ENCODE measurements at places on chromosomes 12 and 14. TPM values are rescaled to one million over a fixed set of nuclear protein-coding genes. Genes with fewer than 3 reads are reported as not detected.

GRCh38 chr14:97945631-97946030, 1148.4 kb downstream of the VRK1 start:
- no peak for DNase-seq

DNA sequence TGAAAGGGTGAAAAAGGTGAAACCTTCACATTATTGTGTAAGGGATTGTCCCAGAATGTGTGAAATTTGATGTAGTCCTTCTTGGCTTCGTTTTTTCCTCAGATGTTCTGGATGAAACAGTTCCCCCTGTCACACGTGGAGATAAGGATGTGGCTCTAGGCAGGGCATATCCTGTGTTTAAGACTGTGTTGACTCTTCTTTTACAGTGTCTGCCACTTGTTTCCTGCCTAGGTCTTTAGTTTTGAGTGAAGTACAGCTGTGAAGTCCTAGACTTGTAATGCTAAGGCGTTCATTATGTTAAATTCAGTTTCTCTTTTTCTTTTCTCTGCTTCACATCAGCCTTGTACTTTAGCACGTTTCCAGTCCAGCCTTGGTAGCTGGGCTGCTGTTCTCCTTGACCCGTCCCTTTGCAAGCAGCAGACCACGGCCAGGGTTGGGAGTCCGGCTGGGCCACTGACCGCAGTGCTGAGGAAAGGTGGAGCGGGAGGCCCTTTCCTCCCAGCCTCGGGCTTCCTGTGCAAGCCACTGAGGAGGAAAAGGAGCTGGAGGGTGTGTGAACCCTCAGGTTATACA, 59.1 kb downstream of the RASSF3 start:
- DNase-seq: peak; percentile 50

DNA sequence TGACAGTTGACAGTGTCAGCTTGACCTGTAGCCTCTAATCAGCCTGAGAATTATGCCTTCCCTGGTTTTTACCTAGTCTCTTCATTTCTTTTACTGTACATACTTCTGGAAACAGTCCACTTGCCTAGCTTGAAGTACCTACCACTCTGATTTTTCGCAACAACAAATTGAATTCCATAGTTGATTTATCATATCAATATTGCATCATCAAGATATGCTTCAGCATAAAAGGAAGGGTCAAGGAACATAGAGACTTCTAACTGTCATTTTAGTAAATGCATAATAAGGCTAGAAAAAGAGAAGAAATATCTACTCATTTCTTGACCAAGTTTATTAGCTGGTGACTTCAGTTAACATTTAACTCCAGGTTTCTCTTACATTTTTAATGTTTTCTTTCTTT, 174.2 kb upstream of the FAR2 start:
- DNase-seq: no peak

GRCh38 chr14:44782775-44783238, 178.9 kb downstream of the KLHL28 start:
- DNase-seq: no peak

GRCh38 chr12:114682106-114682784, 1.7 kb downstream of the TBX3 start:
- no peak for DNase-seq

GRCh38 chr12:125129591-125130255, 64.5 kb downstream of the AACS start:
- DNase-seq: no peak

DNA sequence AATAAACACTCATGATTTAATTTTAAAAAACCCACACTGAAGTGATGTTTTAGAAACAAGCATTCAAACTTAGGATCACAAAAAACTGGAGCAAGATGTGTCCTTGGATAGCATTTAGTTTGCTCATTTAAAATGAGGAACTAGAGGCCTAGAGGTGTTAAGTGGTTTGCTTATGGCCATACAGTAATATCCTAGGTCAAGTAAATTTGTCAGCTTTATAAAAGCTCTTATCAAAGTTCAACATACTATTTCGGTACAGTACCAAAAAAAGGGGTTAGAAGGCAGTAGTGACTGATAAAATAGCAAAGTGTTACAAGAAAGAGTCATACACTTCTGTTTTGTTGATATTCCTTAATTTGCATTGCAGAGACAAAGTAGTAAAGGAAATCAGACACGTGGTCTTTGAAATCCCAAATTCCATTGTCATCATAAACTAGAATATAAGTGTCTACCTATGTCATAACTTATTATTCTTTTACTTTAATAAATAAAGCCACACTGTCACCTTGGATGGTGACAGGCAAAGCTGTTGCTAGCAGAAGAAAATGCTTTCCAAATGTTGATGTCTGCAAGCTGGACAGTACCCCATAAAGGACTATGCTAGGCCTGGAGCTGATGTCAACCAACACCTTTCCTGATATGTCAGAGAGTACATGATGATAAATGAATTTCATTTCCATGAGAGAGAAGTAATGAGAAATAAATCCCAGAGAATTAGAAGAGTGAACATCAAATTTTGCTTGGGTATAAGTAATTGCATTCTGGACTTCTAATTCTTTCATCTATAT, 17.6 kb upstream of the SRP54 start:
- DNase-seq: no peak

- no peak for DNase-seq
Measured at GRCh38 chr14:71214241-71214640, 307.0 kb downstream of the PCNX1 start.

DNA sequence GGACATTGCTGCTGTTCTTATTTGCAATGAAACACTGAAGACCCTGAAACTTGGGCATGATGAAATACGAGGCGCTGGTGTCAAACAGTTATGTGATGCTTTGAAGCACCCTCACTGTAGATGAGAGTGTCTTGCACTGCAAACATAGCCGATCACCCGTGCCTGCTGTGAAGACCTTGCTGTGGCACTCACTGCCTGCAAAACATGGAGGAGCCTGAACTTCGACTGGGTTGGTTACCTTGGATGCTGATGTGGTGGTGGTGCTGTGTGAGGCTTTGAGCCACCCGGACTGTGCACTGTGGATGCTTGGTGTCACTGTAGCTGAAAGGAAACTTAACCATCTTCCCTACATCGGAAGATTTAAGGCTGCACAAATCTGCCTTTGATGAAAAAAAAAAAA, 162.9 kb downstream of the GLT1D1 start:
- no peak for DNase-seq

DNA sequence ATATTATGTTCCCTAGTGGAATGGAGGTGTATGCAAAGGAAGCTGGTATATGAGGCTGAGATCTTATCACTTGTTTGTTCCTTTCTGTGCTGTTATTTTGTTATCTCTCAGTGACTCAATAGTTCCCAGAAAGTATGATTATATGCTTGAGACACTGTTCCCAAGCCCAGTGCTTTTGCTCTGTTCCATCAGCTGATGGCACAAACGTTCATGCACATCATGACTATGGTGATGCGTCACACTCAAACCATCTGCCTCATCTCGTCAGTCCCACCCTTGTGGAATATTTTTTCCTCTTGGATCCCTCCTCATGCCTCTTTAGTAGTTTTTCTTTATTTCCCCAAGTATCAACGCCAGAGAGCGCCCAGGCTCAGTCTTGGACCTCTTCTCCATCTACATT, 786.9 kb downstream of the AACS start:
- no peak for DNase-seq

GRCh38 chr14:23564876-23565275, 2.7 kb downstream of the AP1G2 start:
- DNase-seq: no peak

DNA sequence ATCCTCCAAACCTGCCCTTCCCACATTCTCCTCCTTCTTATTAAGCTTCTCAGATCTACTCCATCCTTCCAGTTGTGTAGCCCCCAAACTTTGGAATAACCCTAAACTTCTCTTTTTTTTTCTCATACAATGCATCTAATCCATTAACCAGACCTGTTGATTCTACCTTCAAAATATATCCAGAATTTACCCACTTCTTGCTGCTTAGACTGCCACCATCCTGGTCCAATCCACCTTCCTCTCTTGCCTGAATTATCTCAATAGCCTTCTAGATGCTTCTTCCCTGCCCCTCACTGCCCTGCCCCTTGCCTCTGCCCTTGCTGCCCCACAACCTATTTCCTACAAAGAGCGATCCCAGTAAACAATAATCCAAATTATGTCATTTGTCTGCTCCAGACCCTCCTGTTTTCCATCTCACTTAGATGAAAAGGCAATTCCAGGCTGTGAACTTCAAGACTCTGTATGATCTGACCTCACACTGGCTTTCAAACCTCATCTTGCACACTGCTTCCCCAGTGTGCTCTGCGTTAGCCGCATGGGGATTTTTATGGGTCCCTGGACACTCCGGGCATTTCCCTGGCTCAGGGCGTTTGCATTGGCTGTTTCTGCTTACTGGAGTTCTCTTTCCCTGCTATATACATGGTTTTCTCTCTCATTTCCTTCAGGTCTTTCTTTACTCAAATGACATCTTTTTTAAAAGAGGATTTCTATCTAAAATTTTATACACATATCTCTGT, 42.6 kb upstream of the HIF1A start:
- DNase-seq: no peak

- DNase-seq: no peak
Measured at GRCh38 chr12:117000316-117000715, 89.6 kb downstream of the FBXW8 start.

DNA sequence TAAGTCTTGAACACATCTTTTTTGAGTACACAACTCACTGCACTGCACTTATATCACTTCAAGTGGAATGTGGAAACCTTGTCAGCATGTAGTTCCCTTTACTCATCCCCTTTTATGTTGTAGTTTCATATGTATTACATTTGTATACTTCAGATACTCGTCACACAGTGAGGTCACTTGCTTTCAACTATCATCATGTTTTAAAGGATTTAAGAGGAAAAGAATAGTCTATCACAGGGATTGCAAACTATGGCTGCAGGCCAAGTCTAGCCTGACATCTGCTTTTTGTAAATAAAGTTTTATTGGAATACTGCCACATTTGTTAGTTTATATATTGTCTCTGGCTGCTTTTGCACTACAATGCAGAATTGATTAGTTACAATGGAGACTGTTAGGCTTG, 24.3 kb downstream of the CNOT2 start:
- DNase-seq: no peak

CAPZA3 gene
- total RNA-seq: not detected

GNG2 gene
- total RNA-seq: 10.3 TPM

NUAK1 gene
- 38.8 TPM for total RNA-seq

MYF6 gene
- not detected for total RNA-seq
